Ovary (tissue), 10 donors: ENCODE measurements at places on chromosomes 3 and 15. TPM values are rescaled to one million over a fixed set of nuclear protein-coding genes. Genes with fewer than 3 reads are reported as not detected.

GRCh38 chr15:66657185-66658020, 44.6 kb upstream of the SMAD6 start:
- DNase-seq: no peak

GRCh38 chr3:198107840-198108734, 148.1 kb downstream of the LMLN start:
- DNase-seq: no peak

GRCh38 chr3:112280266-112280665, 13.8 kb downstream of the SLC9C1 start:
- no peak for DNase-seq

- no peak for DNase-seq
Measured at GRCh38 chr3:150302246-150302645, 105.9 kb upstream of the TSC22D2 start.

IL17RD gene
- polyA plus RNA-seq: 10.7 TPM

CX3CR1 gene
- polyA plus RNA-seq: 0.29 TPM

PTX3 gene
- 3.0 TPM for polyA plus RNA-seq
